Islet precursor cell (in vitro differentiated cells): ENCODE measurements at places on chromosomes 1 and 21.

DNA sequence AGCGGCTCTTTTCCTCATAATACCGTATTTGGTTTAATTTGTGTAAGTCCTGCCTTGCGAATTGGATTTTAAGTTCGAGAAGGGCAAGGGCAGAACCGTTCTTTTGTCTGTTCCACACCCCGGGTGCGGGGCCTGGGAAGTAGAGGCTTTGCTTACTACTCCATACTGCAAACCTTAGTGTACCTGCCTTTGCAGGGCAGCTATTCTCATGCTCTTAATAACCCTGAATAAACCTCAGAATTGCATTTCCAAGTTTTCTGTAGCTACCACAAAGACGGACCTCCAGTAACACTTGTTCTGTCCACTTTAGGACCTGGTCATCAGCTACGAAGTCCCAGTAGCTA, 657 bp upstream of the HNRNPU start:
- DNase-seq: peak; percentile 67

DNA sequence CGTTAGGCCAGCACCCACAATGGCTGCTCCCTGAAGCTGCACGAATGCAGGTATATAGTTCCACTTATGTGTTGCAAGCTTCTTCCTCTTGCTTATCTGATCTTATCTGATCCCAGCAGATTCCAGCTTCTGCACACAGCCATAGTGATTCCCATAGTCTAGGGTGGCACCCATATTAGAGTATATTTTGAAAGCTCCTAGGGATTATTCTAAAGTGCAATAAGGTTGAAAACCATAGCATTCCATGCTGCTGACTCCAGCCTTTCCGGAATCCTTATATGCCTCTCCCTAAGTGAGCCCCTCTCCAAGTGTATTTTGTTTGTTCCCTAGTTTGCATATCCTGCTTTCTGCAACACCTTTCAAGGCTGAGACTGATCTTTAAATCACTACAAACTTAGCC, 432.0 kb downstream of the SETD4 start:
- DNase-seq: no peak

- DNase-seq: no peak
Measured at GRCh38 chr21:42122808-42123207, 51.7 kb downstream of the UMODL1 start.

GRCh38 chr1:243705585-243705984, 144.5 kb downstream of the AKT3 start:
- no peak for DNase-seq

GRCh38 chr1:204513117-204513716, 3.0 kb upstream of the MDM4 start:
- DNase-seq: no peak

DNA sequence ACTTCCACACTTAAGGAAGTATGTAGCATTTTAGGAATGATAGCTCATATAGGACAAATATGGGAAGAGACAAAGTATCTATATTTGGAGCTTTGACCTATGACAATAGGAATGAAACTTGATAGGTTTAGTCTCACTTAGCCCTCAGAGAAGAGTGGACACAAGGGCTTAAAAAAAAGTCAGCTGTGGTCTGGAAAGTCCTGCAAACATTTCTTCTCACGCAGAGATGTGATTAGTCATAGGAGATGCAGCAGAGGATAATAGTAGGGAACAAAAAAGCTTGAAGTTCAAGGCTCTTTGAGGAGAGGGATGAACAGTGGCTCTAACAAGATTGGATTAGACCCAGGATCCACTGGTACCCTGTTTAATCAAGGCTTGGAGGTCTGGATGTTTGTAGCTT, 14.8 kb upstream of the RNF220 start:
- DNase-seq: no peak

- no peak for DNase-seq
Measured at GRCh38 chr21:26973226-26973625, 6.3 kb upstream of the ADAMTS5 start.

- DNase-seq: no peak
Measured at GRCh38 chr1:111978695-111979094, 10.8 kb downstream of the KCND3 start.

- no peak for DNase-seq
Measured at GRCh38 chr21:25571726-25572121, 35.6 kb downstream of the MRPL39 start.

DNA sequence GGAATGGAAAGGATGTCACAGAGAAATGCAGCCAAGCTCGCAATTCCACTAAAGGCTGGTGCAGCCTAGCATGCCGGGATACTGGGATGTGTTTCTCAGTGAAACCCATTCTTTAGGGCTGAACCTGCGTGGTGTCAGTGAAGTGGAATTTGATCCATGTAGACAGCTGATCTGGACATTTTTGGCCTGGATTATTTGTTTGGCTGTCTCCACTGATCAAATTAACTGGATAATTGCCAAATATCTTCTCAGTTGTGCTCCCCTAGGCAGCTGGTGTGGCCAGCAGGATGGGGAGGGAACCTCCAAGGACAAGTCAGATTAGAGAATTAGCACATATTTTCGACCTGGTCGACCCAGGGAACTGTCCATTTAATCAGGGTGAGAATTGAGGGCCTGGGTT, 318.4 kb downstream of the RPS6KC1 start:
- DNase-seq: no peak

- no peak for DNase-seq
Measured at GRCh38 chr1:22711591-22712501, 1.2 kb downstream of the EPHB2 start.

- no peak for DNase-seq
Measured at GRCh38 chr1:182495002-182495401, 45.1 kb downstream of the RGSL1 start.
